ENCODE measurements at places on chromosomes 5 and 9.

GRCh38 chr5:141637123-141637766 is 448 bp downstream of the RELL2 start:
- no peak for DNase-seq

DNA sequence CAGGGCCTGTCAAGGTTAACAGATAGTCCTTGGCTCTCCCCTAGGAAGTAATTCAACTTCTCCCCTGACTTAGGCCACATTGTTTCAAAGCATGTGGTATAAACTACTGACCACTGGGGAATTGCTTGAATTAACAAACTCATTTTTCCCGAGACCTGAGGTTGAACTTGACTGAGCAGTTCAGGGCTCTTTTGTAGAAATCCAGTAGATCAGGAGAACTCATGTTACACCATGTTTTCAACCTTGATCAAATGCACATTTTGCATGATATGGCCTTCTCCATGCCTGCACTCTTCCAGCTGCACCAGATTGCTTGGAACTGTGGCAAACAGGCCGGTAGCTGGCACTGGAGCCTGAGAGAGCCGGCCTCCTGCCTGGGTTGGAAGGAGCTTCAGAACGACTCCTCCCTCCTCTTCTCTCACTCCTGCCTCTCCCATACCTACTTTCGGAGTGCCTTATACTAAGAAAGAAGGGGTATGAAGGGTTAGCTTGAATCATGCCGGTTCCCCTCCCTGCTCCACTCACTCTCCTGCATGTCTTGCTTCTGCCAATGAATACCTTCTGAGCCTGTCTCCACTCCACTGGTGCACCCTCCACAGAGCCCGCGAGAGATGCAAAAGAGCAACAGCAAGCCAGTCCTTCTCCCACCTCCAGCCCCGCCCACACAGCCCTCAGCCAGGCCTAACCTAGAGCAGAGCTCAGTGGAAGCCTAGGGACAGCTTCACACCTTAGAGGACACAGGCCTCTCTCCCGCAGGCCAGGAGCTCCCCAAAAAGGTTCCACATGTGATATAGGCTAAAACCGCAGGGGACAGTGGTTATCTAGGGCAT is 159.4 kb downstream of the MACROH2A1 start:
- no peak for DNase-seq

DNA sequence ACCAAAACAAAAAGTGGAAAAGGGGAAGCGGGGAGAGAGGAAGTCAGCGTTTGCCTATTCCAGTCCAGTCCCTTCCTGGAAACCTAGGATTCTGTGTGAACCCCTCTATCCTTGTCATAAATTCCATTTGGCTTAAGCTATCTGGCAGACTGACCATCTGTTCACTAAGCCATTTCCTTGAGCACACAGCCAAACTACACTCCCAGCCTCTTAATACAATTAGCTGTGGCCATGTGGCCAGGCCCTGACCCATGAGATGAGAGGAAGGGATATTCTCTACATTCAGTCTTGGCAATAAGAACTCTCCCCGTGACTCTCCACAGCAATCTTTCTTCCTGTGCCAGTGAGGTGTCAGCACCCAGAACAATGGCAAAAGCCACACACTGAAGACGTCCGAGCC is 424.8 kb downstream of the TLE1 start:
- no peak for DNase-seq

DNA sequence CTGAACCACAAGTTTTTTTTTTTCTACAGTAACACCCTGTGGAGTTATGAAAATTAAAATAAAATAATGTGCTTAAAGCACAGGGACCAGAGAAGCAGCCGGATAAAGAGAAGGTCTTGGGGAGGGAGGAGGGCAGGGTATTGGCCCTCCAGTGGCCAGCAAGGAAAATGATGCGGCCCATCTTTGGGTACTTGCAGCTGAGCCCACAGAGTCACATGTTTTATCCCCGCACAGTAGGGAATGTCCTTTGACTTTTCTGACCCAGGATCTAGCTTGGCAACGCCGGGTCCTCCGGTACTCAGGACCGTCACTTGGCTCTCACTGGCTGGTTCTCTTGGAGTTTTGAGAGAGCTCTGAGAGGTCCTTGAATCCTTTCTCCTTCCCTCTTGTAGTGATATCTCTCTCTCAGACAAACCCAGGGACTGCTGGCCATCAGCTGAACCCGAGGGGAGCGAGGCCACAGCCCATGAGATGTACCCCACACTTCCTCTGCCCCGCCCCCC is 35.3 kb upstream of the HSPA9 start:
- no peak for DNase-seq

DNA sequence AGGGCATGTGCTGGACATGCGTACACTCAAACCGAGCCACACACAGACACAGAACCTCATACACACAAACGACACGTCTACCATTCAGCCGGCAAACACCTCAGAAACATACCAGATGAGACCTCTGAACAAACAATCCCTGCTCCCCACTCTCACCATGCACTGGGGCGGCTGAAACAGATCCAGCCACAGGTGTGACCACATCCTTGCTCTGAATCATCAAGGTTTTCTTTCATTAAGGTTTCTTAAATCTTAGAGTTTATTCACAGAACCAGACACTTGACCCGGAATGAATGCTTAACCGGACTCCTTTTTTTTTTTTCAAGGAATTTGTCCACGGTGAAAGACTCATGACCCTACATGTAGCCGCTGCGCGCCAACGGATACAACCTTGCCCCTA is 26.2 kb downstream of the TERT start:
- DNase-seq: no peak

DNA sequence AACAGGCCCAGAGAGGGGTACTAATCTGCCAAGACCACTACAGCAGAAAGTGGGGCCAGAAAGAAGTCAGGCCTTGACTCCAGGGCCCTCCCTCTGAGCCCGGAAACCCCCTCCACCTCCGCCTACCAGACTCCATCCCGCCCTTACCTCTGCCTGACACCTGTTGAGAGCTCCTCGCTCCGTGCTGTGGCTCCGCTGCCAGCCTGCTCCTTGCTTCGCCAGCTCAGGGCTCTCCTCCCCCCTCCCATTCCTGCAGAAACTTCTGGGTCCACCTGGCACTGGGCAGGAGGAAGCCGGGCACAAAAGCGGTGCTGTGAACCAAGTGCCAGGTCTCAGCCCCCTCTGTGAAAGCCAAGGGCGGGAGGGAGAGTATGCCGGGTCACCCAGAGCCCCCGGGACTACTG is 6.4 kb upstream of the ST6GALNAC6 start:
- no peak for DNase-seq

GRCh38 chr5:117065161-117065560 is 490.5 kb upstream of the SEMA6A start:
- no peak for DNase-seq

DNA sequence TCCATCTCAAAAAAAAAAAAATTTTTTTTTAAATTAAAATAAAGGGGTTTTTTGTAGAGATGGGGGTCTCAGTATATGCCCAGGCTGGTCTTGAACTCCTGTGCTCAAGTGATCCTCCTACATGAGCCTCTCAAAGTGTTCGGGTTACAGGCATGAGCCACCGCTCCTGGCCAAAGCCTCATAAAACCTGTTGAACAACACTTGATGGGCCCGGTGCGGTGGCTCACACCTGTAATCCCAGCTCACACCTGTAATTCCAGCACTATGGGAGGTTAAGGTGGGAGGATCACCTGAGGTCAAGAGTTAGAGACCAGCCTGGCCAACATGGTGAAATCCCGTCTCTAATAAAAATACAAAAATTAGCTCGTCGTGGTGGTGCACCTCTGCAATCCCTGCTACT is 7.7 kb upstream of the NPM1 start:
- DNase-seq: no peak

DNA sequence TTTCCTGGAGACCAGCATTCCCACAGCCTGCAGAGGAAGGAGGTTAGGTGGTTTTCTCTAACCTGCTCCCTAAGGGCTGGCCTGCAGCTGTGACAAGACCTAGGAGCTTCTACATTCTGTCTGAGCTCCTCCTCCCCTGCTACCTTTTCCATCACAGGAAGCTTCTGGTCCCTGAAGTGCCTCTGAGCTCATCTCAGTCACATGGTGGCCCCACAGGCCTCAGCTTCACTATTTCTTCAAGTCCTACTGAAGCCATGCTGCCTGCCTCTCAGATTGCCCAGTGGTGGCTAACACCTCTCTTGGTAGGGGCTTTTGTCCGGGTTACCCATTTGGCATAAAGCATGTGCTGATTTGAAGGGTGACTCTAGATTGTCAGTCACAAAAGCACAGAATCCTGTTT is 259.4 kb downstream of the CRB2 start:
- peak; percentile 40 for DNase-seq

DNA sequence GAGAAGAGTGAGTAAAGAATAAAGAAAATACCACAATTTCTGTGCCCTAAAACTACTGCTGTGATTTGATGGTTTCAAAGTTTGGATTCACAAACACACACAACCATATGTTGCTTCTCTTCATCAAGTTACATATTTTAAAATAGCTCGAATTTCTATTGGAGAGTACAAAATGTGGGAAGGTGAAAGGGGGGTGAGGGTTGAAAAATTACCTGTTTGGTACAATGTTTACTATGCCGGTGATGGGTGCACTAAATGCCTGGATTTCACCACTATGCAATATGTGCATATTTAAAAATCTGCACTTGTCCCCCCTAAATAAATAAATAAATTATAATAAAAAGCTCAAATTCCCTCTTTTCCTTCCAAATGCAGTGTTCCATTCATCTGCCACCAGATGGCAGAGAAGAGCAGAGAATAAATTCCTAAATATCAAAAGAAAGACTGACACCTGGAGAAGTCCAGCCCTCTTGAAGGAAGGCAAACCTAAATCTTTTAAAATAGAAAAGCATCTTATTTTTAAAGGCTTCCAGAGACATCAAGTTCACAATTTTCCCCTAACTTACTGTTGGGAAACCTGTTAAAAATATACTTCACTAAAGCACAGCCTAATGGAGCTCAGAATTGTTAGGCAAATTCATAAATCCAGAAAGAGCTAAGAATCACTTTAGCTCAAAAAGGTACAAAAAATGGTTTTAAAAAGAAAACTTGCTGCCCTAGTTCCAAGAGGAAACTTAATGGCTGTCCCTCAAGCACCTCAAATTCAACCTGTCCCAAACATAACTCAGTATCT is 24.8 kb upstream of the HNRNPA0 start:
- no peak for DNase-seq

Measured in NCI-H2029 treated with DMSO at 0.1 percent for 48 hours (cell line).